ENCODE measurements at places on chromosomes 11 and 22.

GRCh38 chr11:89267660-89268302 lies 90.1 kb downstream of the TYR start:
- no peaks in the 10 kb centered on the region for H3K4me1 ChIP-seq
- H3K27ac ChIP-seq = no peak overlapping the region
- H3K36me3 ChIP-seq = no peaks in the 10 kb centered on the region
- no peak overlapping the region for H3K4me3 ChIP-seq
- no peak for DNase-seq

DNA sequence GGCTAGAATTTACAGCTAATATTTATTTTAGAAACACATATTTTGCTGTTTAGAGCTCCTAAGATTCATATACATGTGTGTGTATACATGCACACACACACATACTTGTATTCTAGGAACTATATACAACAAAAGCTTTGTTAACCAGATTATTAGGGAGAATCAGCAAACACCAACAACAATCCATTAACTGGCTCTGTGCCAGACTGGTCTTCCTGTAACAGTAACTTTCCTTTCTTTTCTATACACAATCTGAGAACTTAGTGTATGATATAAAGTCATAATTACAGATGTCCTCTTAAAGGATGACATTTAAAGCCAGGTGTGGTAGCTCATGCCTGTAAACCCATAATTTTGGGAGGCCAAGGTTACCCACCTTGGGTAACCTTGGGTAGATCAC lies 49.5 kb upstream of the CLNS1A start:
- H3K4me1 ChIP-seq = no peaks in the 10 kb centered on the region
- no peak overlapping the region for H3K27ac ChIP-seq
- peaks cover 83% of the 10 kb centered on the region for H3K36me3 ChIP-seq

- H3K4me1 ChIP-seq = no peaks in the 10 kb centered on the region
- DNase-seq = no peak
- no peak overlapping the region for H3K4me3 ChIP-seq
- no peaks in the 10 kb centered on the region for H3K36me3 ChIP-seq
- H3K27ac ChIP-seq = no peak overlapping the region
Observed at GRCh38 chr22:28658448-28658847, 21.2 kb downstream of the TTC28 start.

DNA sequence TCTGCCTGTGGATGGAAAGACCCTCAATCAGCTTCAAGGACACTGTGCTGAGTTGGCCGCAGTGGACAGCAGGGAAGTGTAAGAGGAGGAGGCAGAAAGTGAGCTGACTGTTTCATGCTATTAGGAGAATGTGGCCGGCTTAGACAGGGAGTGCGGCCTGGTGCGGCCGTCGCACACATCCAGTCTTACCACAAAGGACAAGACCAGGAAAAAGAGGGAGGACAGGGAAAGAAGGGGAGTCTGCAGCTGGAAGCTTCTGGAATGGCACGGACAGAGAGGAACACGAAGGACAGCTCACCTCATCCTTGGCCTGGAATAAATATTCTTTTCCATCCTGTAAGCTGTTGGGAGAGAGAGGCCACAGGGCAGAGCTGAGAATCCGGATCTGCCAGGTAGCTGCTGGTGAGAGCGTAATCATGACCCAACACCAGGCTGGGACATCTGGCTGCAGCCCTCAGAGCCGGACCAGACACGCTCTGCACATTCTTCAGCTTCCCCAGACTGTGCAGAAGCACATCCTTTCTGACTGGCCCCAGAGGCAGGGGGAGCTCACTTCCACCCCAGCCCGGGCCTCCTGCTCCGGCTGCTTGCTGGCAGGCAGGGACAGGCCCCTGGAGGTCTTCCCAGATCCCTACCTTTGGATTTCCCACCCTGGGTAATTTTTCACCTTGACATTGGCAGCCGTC lies 8.6 kb upstream of the RBM4B start:
- no peak for DNase-seq
- no peak overlapping the region for H3K4me3 ChIP-seq
- H3K36me3 ChIP-seq = no peaks in the 10 kb centered on the region
- no peaks in the 10 kb centered on the region for H3K27me3 ChIP-seq
- H3K4me1 ChIP-seq = no peaks in the 10 kb centered on the region
- no peak overlapping the region for H3K27ac ChIP-seq

GRCh38 chr22:28792491-28793383 lies 7.6 kb downstream of the XBP1 start:
- peaks cover 44% of the 10 kb centered on the region for H3K36me3 ChIP-seq
- peaks cover 50% of the 10 kb centered on the region for H3K4me1 ChIP-seq
- H3K27me3 ChIP-seq = no peaks in the 10 kb centered on the region
- no peak for DNase-seq

DNA sequence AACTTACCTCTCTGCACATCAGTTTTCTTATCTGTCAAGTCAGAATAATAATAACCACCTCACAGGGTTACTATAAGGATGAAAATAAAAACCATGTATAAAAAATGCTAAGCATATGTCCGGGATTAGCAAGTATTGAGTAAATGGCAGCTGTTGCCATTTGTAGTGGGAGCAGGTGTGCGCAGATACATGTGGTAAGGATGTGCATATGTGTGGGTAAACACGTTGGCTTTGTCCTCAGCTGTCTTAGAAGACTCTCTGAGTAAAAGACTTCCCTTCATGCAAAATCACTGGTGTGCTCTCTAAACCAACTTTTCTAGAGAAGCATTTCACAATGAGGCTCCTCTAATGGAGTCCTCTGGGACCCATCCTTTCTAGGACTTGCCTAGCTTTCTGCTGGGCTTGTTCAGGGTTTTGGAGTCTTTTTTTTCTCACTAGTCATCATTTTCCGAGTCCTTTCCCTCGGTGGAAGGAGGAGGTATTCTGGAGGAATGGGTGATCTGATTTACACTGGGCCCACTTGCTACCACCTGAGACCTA lies 62.4 kb downstream of the NELL1 start:
- no peaks in the 10 kb centered on the region for H3K4me1 ChIP-seq
- no peaks in the 10 kb centered on the region for H3K36me3 ChIP-seq
- H3K27me3 ChIP-seq = no peaks in the 10 kb centered on the region
- no peak overlapping the region for H3K27ac ChIP-seq
- no peak for DNase-seq
- H3K4me3 ChIP-seq = no peak overlapping the region

DNA sequence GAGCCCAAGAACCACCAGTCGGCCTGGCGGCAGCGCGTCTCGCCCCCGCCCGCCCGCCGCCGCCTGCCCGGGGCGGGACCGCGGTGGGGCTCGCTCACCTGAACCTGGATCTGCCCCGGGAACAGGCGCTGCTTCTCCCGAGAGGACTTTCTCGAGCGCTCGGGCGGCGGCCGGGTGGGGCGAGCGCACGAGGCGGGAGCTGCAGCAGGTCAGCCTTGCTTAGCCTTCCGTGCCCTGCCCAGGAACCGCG lies 133 bp downstream of the MYH9 start:
- H3K4me3 ChIP-seq = peak overlapping the region; percentile 98
- peaks cover 39% of the 10 kb centered on the region for H3K4me1 ChIP-seq
- H3K27me3 ChIP-seq = no peaks in the 10 kb centered on the region
- peaks cover 12% of the 10 kb centered on the region for H3K36me3 ChIP-seq
- no peak for DNase-seq

DNA sequence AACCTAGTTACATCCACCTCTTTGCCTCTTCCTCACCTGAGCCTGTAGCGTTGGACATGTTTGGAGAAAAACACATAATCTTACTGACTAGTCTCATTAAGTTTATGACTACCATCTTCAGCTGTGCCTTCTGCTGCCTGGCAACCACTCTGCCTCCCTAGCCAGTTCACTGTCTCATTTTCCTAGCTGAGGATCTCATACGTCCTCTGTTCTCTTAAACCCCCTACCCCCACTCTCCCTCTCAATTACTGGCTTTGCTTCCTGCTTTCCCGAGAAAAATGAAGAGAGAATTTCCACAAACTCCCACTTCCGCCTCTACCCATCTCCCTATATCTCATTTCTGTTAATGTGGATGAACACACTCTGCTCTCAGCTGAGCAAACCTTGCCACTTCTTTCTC lies 239.3 kb upstream of the POU2AF2 start:
- H3K27ac ChIP-seq = no peak overlapping the region
- no peak overlapping the region for H3K4me3 ChIP-seq
- no peaks in the 10 kb centered on the region for H3K4me1 ChIP-seq
- H3K27me3 ChIP-seq = no peaks in the 10 kb centered on the region
- H3K36me3 ChIP-seq = no peaks in the 10 kb centered on the region

- H3K27ac ChIP-seq = no peak overlapping the region
- no peak for DNase-seq
- H3K4me1 ChIP-seq = peaks cover 2% of the 10 kb centered on the region
- H3K27me3 ChIP-seq = no peaks in the 10 kb centered on the region
Observed at GRCh38 chr11:47616726-47617416, 22.7 kb upstream of the C1QTNF4 start.

- peak overlapping the region; percentile 14 for H3K4me3 ChIP-seq
- H3K36me3 ChIP-seq = no peaks in the 10 kb centered on the region
- no peak overlapping the region for H3K27ac ChIP-seq
- no peak for DNase-seq
- H3K4me1 ChIP-seq = peaks cover 21% of the 10 kb centered on the region
Observed at GRCh38 chr11:62370743-62371440, 33.6 kb downstream of the ASRGL1 start.

DNA sequence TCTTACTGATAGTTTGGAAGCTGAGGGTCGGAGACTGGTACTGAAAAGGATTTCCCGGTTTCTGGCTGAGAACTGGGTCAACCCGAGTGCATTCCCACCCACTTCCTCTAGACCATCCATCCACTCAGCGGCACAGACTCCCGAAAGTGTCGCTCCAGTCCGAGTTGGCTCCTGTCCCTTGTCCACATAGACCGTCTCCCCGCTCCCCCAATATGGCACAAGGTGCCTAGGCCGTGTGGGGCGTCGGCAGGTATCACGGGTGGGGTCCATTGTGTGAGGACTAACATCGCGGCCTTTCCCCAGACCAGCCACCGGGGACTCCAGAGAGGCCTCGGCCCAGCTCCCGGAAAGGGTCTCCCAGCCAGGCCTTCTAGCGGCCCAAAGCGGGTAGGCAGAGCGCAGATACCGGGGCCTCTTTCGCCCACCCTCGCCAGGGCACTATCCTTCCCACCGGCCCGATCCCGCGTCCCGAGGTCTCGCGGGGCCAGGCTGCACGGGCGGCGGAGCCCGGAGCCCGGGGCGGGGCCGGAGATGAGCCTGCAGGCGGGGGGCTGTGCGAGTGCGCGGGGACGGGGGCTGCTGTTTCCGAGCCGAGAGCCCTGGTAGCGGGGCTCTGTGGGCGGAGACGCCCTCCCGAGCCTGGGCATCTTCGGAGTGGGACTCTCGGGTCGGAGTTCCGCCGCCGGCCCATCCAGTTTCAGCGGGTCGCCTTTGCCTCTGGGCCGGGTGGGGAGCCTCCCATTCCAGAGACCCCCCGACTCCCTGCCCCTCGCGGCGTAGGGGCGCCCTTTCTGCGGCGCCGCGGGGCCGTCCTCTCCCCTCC lies 21.1 kb downstream of the SERPINH1 start:
- H3K4me1 ChIP-seq = peaks cover 18% of the 10 kb centered on the region
- no peaks in the 10 kb centered on the region for H3K27me3 ChIP-seq
- H3K27ac ChIP-seq = peak overlapping the region; percentile 10
- H3K4me3 ChIP-seq = peak overlapping the region; percentile 84
- peak; percentile 48 for DNase-seq
- H3K36me3 ChIP-seq = no peaks in the 10 kb centered on the region

GRCh38 chr11:75347781-75348566 lies 3.5 kb downstream of the ARRB1 start:
- H3K27ac ChIP-seq = no peak overlapping the region
- no peak for DNase-seq
- H3K27me3 ChIP-seq = no peaks in the 10 kb centered on the region
- H3K4me3 ChIP-seq = no peak overlapping the region
- H3K36me3 ChIP-seq = no peaks in the 10 kb centered on the region

DNA sequence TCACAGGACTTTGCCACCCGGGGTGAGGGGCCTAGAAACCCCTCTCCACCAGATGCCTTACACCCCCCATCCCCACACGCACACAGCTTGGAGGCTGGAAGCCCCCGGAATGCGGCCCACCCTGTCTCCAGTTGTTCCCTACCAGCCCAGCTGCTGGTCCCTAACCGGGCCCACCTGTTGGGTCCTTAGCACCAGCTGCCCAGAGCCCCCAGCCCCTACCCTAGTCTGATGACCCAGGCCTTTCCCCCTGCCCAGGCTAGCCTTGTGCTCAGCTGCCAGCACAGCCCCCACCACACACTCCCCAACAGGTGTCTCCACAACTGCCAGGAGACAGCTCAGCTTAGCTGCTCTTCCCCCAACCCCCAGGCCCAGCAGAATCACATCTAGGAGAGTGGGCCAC lies 67.1 kb downstream of the CDKN1C start:
- no peaks in the 10 kb centered on the region for H3K27me3 ChIP-seq
- H3K36me3 ChIP-seq = no peaks in the 10 kb centered on the region
- no peak overlapping the region for H3K27ac ChIP-seq
- no peak overlapping the region for H3K4me3 ChIP-seq
- DNase-seq = no peak
- H3K4me1 ChIP-seq = no peaks in the 10 kb centered on the region

GRCh38 chr11:4134806-4135205 lies 40.2 kb downstream of the RRM1 start:
- H3K27ac ChIP-seq = no peak overlapping the region
- no peak for DNase-seq
- H3K4me1 ChIP-seq = no peaks in the 10 kb centered on the region

DNA sequence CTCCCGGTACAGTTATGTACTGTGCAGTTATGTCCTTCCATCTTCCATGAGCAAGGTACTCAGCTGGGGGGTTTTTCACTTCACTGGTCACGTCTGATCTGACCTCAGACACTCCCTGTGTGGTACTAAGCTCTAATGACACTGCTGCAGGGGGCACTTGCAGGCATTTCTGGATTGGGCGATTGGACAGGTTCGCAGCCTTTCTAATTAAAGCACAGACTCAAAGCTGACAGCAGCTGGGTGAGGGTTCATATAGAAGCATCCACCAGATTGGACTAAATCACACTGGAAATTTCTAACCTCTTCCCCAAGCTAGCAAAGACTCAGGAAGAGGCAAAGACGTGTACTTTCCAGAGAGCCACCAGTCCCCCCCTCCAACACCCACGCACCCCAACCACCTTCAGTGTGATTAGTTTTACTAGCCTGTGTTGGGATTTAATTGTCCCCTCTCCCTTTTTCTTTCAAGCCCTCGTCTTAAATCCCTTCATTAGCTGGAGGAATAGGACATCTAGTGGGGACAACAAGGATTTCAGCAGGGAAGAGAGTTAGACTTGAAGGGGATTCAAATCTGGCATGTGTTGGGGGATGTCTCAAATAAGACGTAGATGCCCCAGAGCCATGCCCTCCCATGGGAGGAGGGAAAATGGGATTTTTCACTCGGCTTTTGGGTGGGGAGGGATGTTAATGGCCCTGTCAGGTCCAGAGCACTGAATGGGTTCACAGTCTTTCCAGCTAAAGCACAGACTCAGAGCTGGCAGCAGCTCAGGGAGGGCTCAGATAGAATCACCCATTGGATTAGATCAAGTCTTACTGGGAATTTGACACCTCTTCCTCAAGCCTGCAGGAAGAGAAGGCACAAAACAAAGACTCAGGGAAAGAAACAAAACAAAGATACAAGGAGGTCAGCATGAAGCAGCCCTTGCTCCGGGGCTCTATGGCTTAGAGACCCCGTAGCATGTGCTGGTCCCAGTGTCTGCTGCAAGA lies 10.9 kb downstream of the INS start:
- H3K36me3 ChIP-seq = no peaks in the 10 kb centered on the region
- no peak overlapping the region for H3K4me3 ChIP-seq
- DNase-seq = no peak

- no peak overlapping the region for H3K27ac ChIP-seq
- H3K27me3 ChIP-seq = no peaks in the 10 kb centered on the region
Observed at GRCh38 chr22:49616356-49617231, 211.1 kb downstream of the BRD1 start.

- peak; percentile 95 for DNase-seq
- H3K4me3 ChIP-seq = peak within 1 kb of the TSS; percentile 85
- H3K27me3 ChIP-seq = no peaks in the 10 kb centered on the region
- peak within 1 kb of the TSS; percentile 71 for H3K27ac ChIP-seq
- no peaks in the 10 kb centered on the region for H3K36me3 ChIP-seq
Observed at GRCh38 chr11:124673333-124674167, at the start of the genes SIAE and SPA17. SIAE (minus strand) TSS chr11:124673739; CDS start chr11:124673708, 31 bp downstream. SPA17 (plus strand) TSS chr11:124673904; CDS start chr11:124675265, 1,361 bp downstream.

Data from CD4-positive, alpha-beta T cell (primary cell).